Endothelial cell of umbilical vein (primary cell): ENCODE measurements at places on chromosomes 1 and 21. TPM values are rescaled to one million over a fixed set of nuclear protein-coding genes. Genes with fewer than 3 reads are reported as not detected.

Gene CYP4A22
- not detected in 2 replicates for total RNA-seq

DNA sequence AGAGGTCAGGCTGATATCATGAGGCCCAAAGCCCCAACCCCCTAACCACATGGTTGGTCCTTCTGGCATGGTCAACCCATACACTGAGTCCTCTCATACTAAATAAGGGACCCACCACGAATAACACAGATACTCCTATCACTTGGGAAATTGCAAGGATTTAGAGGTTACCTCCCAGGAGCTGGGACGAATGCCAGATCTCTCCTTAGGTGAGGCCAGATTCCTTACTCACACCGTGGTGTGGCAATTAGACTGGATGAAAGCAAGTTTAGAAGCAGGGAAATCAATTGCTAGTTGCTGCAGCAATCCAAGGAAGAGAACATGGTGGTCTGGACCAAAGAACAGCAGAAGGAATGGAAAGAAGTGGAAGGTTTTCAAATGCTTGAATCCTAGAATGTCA, 60.1 kb downstream of the IER5 start:
- no peak for DNase-seq
- H3K4me3 ChIP-seq: no peak overlapping the region
- no peak overlapping the region for H3K27ac ChIP-seq
- no peaks in the 10 kb centered on the region for H3K36me3 ChIP-seq
- H3K4me1 ChIP-seq: peaks cover 7% of the 10 kb centered on the region

DNA sequence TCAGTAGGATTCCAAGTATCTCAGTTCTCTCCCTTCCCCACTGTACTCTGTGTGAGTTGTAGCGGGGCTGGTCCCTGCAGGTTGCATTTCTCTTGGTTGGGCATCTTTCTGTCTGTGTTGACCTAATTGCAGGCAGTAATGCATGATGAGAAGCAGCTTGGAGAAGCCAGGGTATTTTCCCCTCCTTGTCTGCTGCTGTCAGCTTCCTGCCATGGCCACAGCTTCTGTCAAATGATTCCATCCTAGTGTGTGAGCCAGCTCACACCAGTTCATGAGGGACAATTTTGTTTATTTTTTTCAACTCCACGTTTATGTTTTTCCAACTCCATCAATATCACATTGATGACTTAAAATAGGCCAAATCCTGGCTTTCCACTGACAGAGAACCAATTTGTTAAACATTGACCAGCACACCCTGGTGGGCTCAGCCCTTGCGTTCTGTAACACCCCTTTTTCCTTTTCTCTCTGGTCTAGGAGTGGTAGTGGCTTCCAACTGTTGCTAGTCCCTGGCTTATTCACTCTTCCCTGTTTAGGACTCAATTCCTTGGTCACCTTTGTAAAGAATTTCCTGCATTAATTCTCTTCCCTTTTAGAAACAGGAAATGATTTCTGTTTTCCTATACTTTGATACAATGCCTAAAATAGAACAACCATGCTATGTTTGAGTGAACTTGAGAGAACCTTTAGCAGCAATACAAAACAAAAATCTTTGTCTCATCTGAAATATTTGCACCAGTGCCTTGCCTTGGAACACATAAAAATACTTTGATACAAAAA, 44.9 kb upstream of the APOBEC4 start:
- no peaks in the 10 kb centered on the region for H3K36me3 ChIP-seq
- H3K27me3 ChIP-seq: no peaks in the 10 kb centered on the region
- DNase-seq: peak; percentile 56
- H3K4me1 ChIP-seq: peaks cover 14% of the 10 kb centered on the region
- H3K27ac ChIP-seq: no peak overlapping the region

Gene C1QB
- not detected in 2 replicates for total RNA-seq

DNA sequence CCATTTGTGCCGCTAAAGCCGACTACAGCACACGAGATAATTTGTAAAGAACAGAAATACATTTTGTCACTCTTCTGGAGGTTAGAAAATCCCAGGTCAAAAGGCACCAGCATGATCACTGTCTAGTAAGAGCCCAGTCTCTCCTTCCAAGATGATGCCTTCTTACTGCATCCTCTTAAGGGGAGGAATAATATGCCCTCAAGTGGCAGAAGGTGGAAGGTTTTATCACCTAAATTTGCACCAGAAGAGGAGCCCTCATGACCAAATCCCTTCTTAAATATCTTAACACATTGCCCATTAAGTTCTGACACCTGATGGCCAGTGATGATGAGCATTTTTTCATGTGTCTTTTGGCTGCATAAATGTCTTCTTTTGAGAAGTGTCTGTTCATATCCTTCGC, 326.7 kb upstream of the RGS18 start:
- no peaks in the 10 kb centered on the region for H3K4me1 ChIP-seq
- no peaks in the 10 kb centered on the region for H3K27me3 ChIP-seq
- H3K4me3 ChIP-seq: no peak overlapping the region
- no peak overlapping the region for H3K27ac ChIP-seq
- no peaks in the 10 kb centered on the region for H3K36me3 ChIP-seq
- DNase-seq: peak; percentile 7

DNA sequence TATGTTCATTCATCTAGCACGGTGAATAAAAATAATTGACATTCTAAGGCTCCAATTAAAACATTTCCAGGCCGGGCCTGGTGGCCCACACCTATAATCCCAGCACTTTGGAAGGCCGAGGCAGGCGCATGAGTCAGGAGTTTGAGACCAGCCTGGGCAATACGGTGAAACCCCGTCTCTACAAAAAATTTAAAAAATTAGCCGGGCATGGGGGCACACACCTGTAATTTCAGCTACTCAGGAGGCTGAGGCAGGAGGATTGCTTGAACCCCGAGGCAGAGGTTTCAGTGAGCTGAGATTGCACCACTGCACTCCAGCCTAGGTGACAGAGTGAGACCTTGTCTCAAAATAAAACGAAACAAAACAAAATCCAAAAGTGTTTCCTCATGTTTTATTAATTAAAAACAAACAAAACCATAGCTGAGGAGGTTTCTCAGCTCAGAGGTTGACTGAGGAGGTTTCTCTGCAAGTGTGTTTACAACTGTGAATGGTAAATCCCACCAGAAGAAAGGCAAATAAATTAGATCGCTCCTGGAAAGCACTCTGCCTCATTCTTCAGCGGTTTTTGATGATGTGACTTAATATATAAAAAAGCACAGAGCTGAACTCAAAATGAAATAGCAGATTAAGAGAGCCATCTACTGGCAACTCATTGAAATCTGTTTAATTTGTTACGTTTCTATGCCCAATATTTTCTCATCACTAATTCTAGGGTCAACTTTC, 37.7 kb upstream of the ATG4C start:
- H3K27me3 ChIP-seq: no peaks in the 10 kb centered on the region
- no peak overlapping the region for H3K27ac ChIP-seq
- peak; percentile 58 for DNase-seq
- H3K36me3 ChIP-seq: no peaks in the 10 kb centered on the region
- H3K4me1 ChIP-seq: no peaks in the 10 kb centered on the region

DNA sequence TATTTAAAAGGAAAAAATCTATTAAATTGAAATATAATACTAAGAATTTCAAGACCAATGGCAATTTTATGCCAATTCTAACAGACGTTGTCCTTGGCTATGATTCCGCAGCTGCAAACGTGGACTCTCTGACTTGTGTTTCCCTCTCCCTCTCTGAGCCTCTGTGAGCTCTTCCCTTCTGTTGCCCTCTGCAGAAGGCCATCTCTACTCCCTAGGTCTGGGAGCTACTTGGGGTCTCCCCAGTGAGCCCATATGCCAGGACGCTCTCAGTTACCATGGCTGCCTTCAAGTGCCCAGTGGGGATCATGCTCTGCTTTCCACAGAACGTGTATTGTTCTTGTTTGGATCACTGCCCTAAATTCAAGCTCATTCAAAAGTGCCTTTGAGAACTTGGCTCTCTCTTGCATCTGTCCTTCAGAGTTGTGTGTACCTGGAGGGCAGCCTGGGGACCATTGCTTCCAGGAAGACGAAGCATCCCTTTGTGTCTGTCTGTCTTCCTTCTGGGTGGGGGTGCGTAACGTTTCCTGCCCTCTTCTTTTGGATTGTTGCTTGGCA, 97.5 kb upstream of the TSPAN2 start:
- no peaks in the 10 kb centered on the region for H3K36me3 ChIP-seq
- peaks cover 8% of the 10 kb centered on the region for H3K4me1 ChIP-seq
- no peak overlapping the region for H3K4me3 ChIP-seq
- H3K27me3 ChIP-seq: no peaks in the 10 kb centered on the region
- H3K27ac ChIP-seq: no peak overlapping the region

Gene SFT2D2
- 63.8 and 68.1 TPM in 2 replicates for total RNA-seq

- no peak for DNase-seq
- no peak overlapping the region for H3K27ac ChIP-seq
- no peaks in the 10 kb centered on the region for H3K27me3 ChIP-seq
- no peak overlapping the region for H3K4me3 ChIP-seq
- H3K36me3 ChIP-seq: no peaks in the 10 kb centered on the region
These were observed 42.0 kb downstream of the CAPZB start for GRCh38 chr1:19443326-19443725.

Gene CLCA1
- not detected in 2 replicates for total RNA-seq

DNA sequence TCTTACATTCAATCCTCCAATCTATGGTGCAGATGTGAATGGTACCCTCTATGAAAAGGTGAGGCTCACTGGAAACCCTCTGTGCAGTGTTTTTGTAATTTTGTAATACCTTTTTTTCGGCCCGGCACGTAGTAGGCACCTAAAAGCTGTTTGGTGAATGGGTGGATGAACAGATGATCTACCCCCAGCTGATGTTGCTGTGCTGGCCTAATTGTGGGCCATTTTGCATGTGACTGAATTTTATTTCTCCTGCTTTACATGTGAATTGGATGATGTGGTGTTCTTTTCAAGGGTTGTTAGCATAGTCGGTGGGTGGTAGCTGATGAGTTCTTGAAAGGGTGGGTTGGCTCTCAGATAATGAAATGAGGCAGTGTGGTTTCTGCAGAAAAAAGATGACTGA, 10.4 kb downstream of the KDM4A start:
- no peak overlapping the region for H3K27ac ChIP-seq
- no peaks in the 10 kb centered on the region for H3K27me3 ChIP-seq
- peaks cover 45% of the 10 kb centered on the region for H3K36me3 ChIP-seq
- DNase-seq: no peak

- no peak overlapping the region for H3K27ac ChIP-seq
- H3K4me1 ChIP-seq: peaks cover 5% of the 10 kb centered on the region
- no peak for DNase-seq
- H3K4me3 ChIP-seq: no peak overlapping the region
- H3K36me3 ChIP-seq: peaks cover 32% of the 10 kb centered on the region
These were observed 79.4 kb downstream of the MACF1 start for GRCh38 chr1:39283858-39284257.

Gene ATP1B1
- 56.1 and 60.5 TPM in 2 replicates for total RNA-seq

DNA sequence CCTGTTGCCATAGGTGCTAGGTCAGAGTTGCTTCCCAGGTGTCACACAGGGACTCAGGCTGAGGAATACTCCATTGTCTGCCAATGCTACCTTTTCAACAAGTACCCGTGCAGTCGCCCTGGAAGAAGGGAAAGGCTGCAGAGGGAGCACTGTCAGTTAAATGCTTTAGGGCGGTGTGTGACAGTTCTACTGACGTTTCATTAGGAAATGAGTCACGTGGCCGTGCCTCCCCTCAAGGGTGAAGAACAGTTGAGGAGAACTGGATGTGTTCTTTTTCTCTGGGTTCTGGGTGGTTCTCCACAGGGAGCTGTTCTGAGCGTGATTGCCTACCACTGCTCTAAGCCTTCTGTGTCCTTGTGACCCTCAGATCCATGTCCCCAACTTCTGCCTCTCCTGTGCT, 197.6 kb downstream of the CACNA1E start:
- H3K4me3 ChIP-seq: no peak overlapping the region
- H3K4me1 ChIP-seq: no peaks in the 10 kb centered on the region
- DNase-seq: no peak
- no peak overlapping the region for H3K27ac ChIP-seq
- H3K36me3 ChIP-seq: no peaks in the 10 kb centered on the region

Gene PHLDA3
- 29.5 and 35.6 TPM in 2 replicates for total RNA-seq

Gene OR6K3
- not detected in 2 replicates for total RNA-seq

GRCh38 chr1:14824314-14824915, 225.9 kb downstream of the KAZN start:
- no peak overlapping the region for H3K4me3 ChIP-seq
- H3K27ac ChIP-seq: no peak overlapping the region
- H3K36me3 ChIP-seq: no peaks in the 10 kb centered on the region
- H3K4me1 ChIP-seq: no peaks in the 10 kb centered on the region
- H3K27me3 ChIP-seq: no peaks in the 10 kb centered on the region

Gene CCDC181
- total RNA-seq: 0.18 and 0.78 TPM in 2 replicates

- no peaks in the 10 kb centered on the region for H3K4me1 ChIP-seq
- H3K27ac ChIP-seq: no peak overlapping the region
- H3K36me3 ChIP-seq: no peaks in the 10 kb centered on the region
- no peaks in the 10 kb centered on the region for H3K27me3 ChIP-seq
These were observed 14.1 kb downstream of the F5 start for GRCh38 chr1:169572187-169572586.

Gene DISP1
- total RNA-seq: 2.4 and 3.9 TPM in 2 replicates

DNA sequence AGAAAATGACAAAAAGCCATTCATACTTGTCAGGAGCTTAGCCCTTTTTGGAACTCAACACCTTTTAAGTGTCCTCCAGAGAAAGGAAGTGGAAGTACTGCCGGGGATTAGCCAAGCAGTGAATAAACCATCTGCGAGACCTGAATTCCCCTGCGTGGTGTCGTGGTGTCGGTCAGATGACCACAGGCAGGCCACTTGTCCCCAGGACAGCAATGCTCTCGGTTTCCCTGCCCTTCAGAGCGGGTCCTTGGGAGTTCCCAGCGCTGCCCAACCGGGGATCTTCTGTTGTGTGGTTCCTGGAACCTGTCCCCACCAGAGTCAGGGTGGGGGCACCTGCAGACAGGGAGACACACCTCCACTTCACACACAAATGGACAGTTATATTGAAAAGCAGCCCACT, 9.2 kb downstream of the GPR157 start:
- H3K4me1 ChIP-seq: no peaks in the 10 kb centered on the region
- H3K36me3 ChIP-seq: no peaks in the 10 kb centered on the region
- no peak for DNase-seq

Gene ACTL8
- not detected in 2 replicates for total RNA-seq

DNA sequence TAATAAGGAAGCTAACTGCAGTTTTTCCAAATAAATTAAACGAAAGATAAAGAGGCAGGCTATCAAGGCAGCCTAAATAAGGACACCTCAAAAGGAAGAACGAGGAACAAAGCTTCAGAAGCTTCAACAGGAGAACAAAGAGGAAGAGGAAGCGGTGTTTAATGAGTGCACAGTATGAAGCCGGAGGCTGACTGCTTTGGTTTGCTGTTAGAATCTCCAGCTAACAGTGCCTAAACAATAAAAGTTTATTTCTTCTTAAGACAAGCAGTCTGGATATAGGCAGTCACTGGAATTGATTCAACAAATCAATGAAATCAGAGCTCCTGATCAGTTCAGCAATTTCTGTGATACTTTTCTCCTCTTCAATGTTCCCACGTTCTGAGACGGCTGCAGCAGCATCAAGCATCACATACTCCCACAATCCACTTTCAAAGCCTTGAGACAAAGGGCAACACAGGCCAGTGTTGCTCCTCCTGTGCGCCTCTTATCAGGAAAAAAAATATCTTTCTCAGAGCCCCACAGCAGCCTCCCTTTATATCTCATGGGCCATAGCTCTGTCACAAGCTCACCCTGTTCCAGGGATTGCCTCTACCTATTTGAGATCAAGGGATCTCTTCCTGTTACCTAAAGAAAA, 365.6 kb upstream of the ST6GALNAC5 start:
- no peaks in the 10 kb centered on the region for H3K36me3 ChIP-seq
- no peak overlapping the region for H3K27ac ChIP-seq
- H3K27me3 ChIP-seq: no peaks in the 10 kb centered on the region
- no peak overlapping the region for H3K4me3 ChIP-seq
- DNase-seq: no peak

Gene UQCRHL
- 1.4 and 1.8 TPM in 2 replicates for total RNA-seq

- H3K4me1 ChIP-seq: peaks cover 81% of the 10 kb centered on the region
- H3K4me3 ChIP-seq: no peak overlapping the region
- no peaks in the 10 kb centered on the region for H3K27me3 ChIP-seq
- peak overlapping the region; percentile 35 for H3K27ac ChIP-seq
- peak; percentile 91 for DNase-seq
These were observed 7.7 kb downstream of the ARHGEF2 start for GRCh38 chr1:155970531-155971167.

Gene IGSF9
- total RNA-seq: 0.15 and 0.16 TPM in 2 replicates

Gene SDC3
- 20.8 and 25.9 TPM in 2 replicates for total RNA-seq
